ENCODE measurements at places on chromosomes 12 and 14.

- DNase-seq: no peak
These were observed 1.1 kb upstream of the CATSPERB start for GRCh38 chr14:91732859-91733477.

GRCh38 chr12:15494329-15495046 lies 172.2 kb downstream of the PTPRO start:
- no peak for DNase-seq

DNA sequence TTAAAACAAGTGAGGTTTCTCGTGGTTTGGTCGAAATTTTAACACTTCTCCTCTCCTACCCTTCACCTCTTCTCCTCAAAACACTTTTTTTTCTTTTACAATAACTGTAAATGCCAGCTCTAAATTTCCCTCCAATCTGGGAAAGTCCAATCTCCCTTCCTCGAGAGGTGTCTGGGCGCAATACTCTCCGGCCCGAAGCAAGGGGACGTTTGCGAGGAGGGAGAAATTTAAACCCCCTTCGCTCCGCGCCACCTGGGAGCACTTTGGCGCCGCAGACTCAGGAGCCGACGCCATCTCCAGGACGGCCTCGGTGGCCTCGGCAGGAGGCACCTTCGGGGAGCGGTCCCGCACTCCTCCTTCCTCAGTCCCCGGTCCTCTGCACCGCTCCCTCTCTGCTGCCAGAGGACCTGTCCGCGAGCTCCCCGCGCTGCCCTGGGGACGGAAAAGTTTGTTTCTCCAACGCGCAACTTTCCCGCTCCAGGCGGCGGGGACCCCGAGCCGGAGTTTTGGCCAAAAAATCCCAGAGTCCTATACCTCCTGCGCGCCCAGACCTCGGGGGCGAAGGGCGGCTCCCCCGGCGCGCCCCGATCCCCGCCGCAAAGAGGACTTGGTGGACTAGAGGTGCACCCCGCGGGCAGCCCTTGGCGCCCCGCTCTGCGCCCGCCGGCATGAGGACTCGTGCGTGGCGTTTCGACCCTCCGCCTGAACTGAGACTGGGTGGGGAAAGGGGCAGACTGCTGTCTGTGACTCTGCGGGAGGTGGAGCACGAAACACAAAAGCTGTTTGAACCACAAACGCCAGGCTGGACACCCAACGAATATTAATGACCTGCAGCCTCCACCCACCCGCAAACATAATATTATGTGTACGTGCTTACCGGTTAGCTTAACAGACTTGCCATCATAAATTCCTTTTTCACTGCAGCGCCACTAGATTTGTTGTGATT lies 95.2 kb upstream of the HMGA2 start:
- DNase-seq: no peak

DNA sequence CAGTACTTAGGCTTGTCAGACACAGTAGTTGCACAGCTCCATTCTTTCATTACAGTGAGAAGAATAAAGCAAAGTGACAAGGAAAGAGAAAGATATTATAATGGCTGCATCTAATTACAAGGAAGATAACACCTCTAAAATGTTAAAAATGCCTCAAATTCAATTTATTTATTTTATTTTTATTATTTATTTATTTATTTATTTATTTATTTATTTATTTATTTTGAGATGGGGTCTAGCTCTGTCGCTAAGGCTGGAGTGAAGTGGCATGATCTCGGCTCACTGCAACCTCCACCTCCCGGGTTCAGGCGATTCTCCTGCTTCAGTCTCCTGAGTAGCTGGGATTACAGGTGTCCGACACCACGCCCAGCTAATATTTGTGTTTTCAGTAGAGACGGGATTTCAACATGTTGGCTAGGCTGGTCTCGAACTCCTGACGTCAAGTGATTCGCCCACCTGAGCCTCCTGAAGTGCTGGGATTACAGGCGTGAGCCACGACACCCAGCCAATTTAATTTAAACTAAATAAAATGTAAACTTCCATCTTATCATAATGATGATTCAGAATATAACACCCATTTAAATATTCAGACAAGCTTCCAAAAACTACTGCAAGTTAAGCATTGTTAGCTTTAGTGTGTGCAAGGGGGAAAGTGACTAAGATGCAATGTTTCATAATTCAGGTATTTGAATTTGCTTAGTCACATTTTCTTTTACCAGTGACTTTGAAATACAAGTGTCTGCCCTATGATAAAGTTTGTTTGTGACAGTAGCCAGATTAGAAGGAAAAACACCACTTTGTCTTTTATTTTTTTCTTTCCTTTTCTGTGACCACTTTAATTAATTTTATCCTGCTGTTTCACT lies 2.4 kb upstream of the CFAP54 start:
- no peak for DNase-seq

DNA sequence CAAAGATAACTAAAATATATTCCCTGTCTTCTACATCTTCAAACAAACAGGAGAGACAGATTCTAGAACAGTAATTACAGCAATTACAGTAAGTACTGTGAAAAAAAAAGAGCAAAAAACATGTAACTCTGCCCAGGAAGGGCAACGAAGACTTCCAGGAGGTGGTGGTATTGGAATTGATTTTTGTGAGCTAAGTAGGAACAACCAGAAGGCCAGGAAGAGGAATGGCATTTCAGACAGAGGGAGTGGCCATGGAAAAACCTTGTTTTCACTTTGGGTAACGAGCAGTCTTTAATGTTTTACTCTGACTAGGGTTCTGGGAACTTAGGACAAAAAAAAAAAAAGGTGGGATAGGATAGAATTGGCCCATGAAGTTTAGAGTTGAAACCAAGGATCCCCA lies 196.3 kb upstream of the PLEKHG7 start:
- no peak for DNase-seq

DNA sequence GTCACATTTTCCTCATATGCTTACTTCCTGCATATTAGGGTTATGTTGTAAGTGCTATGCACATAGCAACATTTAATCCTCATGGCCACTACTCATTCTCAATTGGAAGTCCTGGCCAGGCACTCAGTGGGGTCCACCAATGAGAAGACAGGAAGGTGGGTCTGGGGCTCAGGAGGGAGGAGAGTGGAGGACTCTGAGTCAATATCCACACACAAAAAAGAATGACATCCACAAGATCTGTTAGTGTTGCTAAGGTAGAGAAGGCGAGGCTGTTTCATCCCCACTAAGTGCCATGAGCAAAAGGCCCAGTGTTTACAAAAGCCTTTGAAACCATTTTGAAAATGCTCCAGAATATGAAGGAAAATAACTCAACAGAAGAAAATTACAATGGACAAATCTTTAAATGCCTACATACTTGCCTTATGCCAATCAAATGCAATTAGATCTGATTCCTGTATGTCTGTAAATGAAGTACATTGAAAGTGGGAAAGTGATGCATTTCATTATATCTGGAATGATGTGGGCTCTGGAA lies 53.9 kb downstream of the EID3 start:
- peak; percentile 36 for DNase-seq

DNA sequence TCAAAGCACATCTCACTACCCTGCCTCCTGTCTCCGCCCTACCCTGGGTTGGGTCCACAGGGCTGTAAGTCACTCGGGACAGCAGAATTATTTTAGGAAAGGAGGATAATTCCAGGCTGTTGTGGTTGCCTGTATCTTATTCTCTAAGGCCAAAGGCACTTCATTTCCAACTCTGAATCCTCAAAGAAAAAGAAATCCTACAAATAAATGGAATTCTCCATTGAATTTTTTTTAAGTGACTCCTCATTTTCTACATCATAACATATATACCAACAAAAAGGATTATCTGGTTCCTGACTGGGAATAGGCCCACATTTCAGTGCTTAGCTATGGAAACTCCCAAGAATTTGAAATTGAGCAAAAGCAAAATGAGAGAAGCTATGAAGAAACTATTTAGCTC lies 186.4 kb downstream of the ITPR2 start:
- DNase-seq: no peak

GRCh38 chr12:110201995-110202394 lies 77.8 kb downstream of the IFT81 start:
- DNase-seq: no peak

- DNase-seq: no peak
These were observed 2.3 kb upstream of the MDM2 start for GRCh38 chr12:68805592-68806120.

DNA sequence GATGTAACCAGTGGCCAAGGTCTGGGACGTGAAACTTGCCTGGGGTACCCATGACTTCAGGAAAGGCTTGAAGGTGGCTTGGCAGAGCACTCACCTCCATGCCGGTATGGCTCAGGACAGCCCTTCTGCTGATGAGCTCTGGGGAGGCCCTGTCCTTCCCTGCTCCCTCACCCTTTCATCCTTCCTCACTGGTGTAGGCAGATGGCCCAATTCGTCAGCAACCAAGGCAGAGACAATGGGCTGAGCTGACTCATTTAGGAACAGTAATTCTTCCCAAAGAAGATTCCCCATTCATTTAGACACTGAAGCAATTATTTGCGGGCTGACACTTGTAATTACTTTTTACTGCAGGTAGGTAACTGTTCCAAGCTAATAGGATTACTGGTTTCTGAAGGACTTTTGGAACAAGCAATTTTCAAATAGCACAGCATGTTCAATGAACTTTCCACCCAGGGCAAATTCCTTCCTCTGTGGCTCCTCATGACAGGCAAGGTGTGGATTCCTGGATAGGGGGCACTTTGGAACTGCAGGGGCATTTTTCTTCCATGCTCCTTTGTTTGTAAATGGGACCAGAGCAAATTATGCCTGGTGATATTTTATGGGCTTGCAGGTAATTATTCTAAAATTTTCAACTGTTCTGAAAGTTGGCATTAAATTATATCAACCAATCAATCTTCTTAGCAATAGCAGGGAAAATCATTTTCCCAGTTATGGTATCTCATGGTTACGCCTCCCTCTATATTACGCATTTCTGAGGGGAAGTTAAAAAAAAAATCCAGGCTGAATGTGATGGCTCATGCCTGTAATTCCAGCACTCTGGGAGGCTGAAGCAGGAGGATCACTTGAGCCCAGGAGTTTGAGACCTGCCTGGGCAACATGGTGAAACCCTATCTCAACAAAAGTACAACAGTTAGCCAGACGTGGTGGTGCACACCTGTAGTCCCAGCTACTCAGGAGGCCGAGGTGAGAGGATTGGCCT lies 24.1 kb upstream of the NRDE2 start:
- no peak for DNase-seq

DNA sequence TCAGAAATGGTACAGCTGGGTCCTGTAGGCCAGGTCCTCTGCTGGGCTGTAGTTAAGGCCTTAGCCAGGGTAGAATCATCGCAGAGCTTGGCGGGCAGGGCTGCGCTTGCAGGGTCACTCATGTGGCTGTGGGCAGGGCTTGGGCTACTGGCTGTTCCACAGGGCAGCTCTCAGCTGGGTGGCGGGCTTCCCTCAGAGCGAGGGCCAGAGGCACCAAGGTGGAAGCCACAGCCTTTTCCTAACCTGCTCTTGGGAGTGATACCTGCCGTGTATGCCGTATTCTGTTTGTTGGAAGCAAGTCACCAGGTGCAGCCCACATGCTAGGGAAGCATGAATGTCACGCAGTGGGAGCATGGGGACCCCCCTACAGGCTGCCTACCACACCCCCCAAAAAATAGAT lies 69.8 kb upstream of the RIN3 start:
- DNase-seq: no peak

DNA sequence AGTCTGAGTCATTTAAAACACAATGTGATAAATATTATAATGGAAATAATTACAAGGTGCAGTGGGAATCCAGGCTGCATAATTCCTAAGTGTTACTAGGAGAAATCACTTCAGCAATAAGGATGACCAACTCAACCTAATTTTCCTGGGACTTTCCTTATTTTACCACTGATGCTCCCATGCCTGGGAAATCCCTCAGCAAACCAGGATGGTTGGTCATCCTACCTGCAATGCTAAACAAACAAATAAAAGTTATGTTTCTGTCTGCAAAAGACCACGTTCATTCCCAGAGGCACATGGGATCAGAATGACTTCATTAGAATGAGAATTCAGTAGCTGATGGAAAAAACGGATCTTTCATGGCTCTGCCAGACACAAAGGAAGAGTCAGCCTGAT lies 130.8 kb upstream of the RAP1B start:
- DNase-seq: no peak

GRCh38 chr14:89384023-89384422 lies 33.0 kb downstream of the FOXN3 start:
- DNase-seq: no peak

GRCh38 chr12:108619369-108620160 lies 14.1 kb downstream of the SELPLG start:
- DNase-seq: no peak

- DNase-seq: no peak
These were observed 296.8 kb upstream of the NOS1 start for GRCh38 chr12:117658226-117658625.

- DNase-seq: no peak
These were observed 44.2 kb downstream of the CCDC91 start for GRCh38 chr12:28234444-28234843.

GRCh38 chr12:52956987-52957386 lies 8.1 kb downstream of the KRT18 start:
- DNase-seq: no peak

DNA sequence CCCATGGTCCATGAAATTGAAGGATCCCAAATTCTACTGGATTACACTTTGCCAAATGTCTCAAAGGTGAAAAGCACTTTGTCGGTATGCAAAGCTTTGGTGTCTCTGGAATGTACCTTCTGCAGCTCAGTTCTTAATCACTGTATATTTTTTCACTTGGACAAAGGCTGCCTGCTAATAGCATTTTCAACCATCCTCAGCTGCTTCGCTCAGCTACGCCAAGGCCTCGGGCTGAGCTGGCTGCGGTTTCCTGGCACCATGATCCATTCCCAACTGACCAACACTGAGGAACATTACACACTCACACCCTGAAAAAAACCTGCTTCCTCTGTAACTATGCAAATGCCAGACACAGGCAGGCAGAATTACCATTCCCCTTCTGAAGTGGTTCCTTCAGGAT lies 335.2 kb downstream of the DPF3 start:
- no peak for DNase-seq

GRCh38 chr12:50251619-50252252 lies 31.6 kb downstream of the LIMA1 start:
- DNase-seq: no peak

GRCh38 chr12:88753066-88753465 lies 172.8 kb upstream of the KITLG start:
- DNase-seq: no peak

GRCh38 chr12:127925971-127926370 lies 341.0 kb upstream of the TMEM132C start:
- DNase-seq: no peak

GRCh38 chr12:110370732-110371231 lies 32.7 kb downstream of the ANAPC7 start:
- DNase-seq: no peak

- no peak for DNase-seq
These were observed 187.0 kb downstream of the EPS8 start for GRCh38 chr12:15602051-15602672.
